ENCODE measurements at places on chromosomes 2 and 18.
A peak's percentile ranks its signal among the peaks of the same experiment; 100 is the strongest.

GRCh38 chr2:186099826-186100225, 361.2 kb downstream of the FSIP2 start:
- DNase-seq = no peak

DNA sequence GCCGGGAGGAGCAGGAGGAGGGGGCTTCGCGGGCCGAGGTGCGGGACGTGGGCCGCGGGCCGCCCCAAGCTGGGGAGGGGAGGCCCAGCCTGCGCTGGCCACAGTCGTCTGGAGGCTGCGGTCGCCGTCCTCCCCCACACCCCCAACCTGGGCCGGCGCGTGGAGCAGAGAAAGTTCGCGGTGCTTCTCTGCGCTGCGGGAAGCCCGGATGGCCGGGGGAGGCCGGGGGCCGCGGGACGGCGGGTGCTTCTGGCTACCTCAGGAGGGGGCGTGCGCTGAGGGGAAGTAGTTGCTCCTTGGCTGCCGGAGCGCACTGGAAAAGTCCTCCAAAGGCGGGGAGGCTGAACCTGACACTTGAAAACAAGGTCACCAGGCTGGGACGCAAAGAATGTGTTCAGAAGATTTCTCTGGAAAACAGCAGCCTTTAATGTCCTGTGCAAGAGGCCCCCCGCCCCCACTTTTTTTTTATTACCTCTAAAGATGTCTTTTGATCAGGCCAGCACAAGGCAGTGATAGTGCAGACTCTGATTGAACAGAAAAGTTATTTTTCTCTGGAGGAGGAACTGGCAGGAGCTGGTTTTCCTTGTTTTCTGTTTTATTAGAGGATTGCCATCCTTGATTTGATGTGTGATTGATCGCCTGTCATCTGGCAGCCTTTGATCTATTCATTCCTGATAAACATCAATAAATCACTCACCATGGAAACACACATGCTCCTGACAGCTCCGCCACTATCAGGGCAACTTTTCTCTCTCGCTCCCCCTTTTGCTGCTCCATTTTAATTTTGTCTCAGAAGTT, 1.6 kb downstream of the TSHZ1 start:
- DNase-seq = peak; percentile 20

DNA sequence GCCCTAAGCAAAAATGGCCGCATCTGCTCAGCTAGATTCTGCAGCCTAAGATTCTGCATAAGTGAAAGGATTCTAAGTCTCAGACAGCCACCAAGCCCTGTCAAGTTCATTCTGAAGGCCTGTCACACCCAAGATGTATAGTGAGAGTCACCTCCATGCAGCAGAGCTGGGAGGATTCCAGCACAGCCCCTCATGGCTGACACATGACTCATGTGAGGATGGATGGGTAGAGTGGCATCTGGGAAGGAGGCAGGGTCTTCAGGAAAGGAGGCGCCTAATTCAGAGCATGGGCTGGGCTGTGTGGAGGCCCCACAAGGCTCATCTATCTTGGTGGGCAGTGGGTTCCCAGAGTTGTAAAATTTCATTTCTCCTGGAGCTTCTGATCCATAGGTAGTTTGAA, 41.5 kb upstream of the ZBTB7C start:
- no peak for DNase-seq

- no peak for DNase-seq
These were observed 42.7 kb upstream of the ACTR3 start for GRCh38 chr2:113847144-113847543.

- no peak for DNase-seq
These were observed 253.7 kb upstream of the THUMPD2 start for GRCh38 chr2:40032650-40033319.

- DNase-seq = no peak
These were observed 25.9 kb upstream of the SGPP2 start for GRCh38 chr2:222398446-222398885.

DNA sequence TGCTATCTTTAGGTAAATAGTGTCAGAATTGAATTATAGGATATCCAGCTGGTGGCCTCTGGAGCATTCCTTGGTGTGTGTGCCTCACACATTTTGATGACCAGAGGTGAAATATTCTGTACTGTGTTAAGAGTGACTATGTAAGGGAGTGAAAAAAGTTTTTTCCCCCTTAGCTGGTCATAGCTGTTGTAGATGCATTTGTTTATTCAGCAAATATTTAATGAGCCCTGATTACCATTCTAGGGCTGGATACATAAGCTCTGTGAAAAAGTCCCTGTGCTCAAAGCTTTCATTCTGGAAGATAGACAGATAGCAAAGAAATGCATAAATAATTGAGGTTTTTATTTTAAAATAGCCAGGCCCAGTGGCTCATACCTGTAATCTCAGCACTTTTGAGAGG, 10.9 kb downstream of the TTLL4 start:
- no peak for DNase-seq
